ENCODE measurements at places on chromosomes 3 and 15. TPM values are rescaled to one million over a fixed set of nuclear protein-coding genes. Genes with fewer than 3 reads are reported as not detected.

PCSK6 gene
- 3.0 TPM for total RNA-seq

INSYN1 gene
- total RNA-seq = not detected

SKOR1 gene
- total RNA-seq = 0.25 TPM

SAMD7 gene
- total RNA-seq = not detected

FSIP1 gene
- 0.51 TPM for total RNA-seq

TF gene
- 0.30 TPM for total RNA-seq

SPINK8 gene
- not detected for total RNA-seq

LXN gene
- total RNA-seq = 6.7 TPM

CADPS gene
- not detected for total RNA-seq

DNA sequence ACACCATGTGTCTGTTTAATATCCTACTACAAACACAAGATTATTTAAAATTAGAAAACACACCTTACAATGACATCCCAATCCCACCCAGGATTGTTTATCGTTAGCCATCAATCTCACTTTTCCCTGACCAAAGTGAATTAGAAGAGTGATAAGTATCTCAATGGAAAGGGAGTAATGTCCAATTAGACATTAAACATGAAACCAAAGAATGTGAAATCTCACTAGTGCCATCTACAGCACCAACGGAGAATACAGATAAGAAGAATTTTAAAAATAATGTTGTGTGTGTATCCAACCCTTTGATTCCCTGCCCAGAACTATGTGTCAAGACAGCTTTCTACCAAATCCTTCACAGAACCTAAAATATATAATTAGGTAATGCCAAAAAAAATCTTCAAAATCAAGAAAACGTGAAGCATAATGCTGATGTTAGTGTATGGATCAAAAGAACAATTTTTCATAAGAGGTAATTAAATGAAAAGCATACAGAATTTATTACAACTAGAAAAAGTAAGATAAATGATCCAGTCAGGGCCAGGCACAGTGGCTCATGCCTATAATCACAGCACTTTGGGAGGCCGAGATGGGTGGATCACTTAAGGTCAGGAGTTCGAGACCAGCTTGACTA, 64.2 kb downstream of the SCAPER start:
- DNase-seq = peak; percentile 1
- H3K4me3 ChIP-seq = no peak overlapping the region
- no peaks in the 10 kb centered on the region for H3K4me1 ChIP-seq
- no peaks in the 10 kb centered on the region for H3K27me3 ChIP-seq
- no peak overlapping the region for H3K27ac ChIP-seq

DNA sequence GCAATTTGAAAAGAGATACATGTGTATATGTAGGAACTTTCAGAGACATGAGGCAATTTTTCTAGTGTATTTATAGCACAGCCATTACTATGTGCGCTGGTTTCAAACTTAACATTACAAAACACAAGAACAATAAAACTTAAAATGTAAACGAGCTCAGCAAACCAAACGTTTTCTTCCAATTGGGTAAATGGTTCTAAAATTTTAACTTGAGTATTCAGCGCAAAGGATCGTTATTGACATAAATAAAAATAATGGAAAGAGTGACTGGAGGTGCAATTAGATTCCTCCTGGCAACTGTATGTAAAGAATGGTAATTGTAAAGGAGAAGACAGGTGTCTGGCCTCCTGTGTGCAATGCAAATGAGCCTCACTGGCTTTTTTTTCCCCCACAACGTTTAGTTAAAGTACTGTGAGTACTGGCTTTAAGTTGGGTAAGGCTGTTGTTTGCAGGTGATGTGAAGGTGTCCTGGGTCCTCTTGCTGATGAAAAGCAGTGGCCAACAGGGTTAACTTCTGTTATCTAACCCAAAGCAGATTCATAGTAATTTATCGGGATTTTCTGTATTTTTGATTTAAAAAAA, 14.1 kb upstream of the GADL1 start:
- DNase-seq = no peak
- no peak overlapping the region for H3K4me3 ChIP-seq
- H3K4me1 ChIP-seq = no peaks in the 10 kb centered on the region
- no peaks in the 10 kb centered on the region for H3K36me3 ChIP-seq

GRCh38 chr15:37016231-37016630, 84.1 kb downstream of the MEIS2 start:
- H3K27ac ChIP-seq = no peak overlapping the region
- no peaks in the 10 kb centered on the region for H3K27me3 ChIP-seq
- DNase-seq = no peak
- no peak overlapping the region for H3K4me3 ChIP-seq

GRCh38 chr15:100216182-100216581, 125.6 kb downstream of the ADAMTS17 start:
- no peaks in the 10 kb centered on the region for H3K27me3 ChIP-seq
- no peaks in the 10 kb centered on the region for H3K4me1 ChIP-seq
- no peak overlapping the region for H3K27ac ChIP-seq
- H3K4me3 ChIP-seq = no peak overlapping the region
- DNase-seq = no peak

- H3K4me1 ChIP-seq = no peaks in the 10 kb centered on the region
- no peak overlapping the region for H3K27ac ChIP-seq
- no peaks in the 10 kb centered on the region for H3K27me3 ChIP-seq
- DNase-seq = no peak
These were observed 19.4 kb upstream of the ALPK3 start for GRCh38 chr15:84797801-84798200.

GRCh38 chr3:114418724-114419543, 125.1 kb downstream of the TIGIT start:
- H3K27me3 ChIP-seq = no peaks in the 10 kb centered on the region
- H3K36me3 ChIP-seq = no peaks in the 10 kb centered on the region
- no peak overlapping the region for H3K27ac ChIP-seq
- peak; percentile 66 for DNase-seq

GRCh38 chr3:141323936-141324704, 44.2 kb upstream of the ZBTB38 start:
- H3K36me3 ChIP-seq = no peaks in the 10 kb centered on the region
- peaks cover 15% of the 10 kb centered on the region for H3K4me1 ChIP-seq
- H3K27ac ChIP-seq = no peak overlapping the region
- no peak for DNase-seq

GRCh38 chr3:148021381-148021780, 612.2 kb downstream of the ZIC1 start:
- no peaks in the 10 kb centered on the region for H3K4me1 ChIP-seq
- no peaks in the 10 kb centered on the region for H3K27me3 ChIP-seq
- no peak overlapping the region for H3K4me3 ChIP-seq
- no peaks in the 10 kb centered on the region for H3K36me3 ChIP-seq

- no peak overlapping the region for H3K4me3 ChIP-seq
- no peak overlapping the region for H3K27ac ChIP-seq
- no peaks in the 10 kb centered on the region for H3K27me3 ChIP-seq
- H3K36me3 ChIP-seq = no peaks in the 10 kb centered on the region
These were observed 597.2 kb downstream of the EDEM1 start for GRCh38 chr3:5784690-5785089.

DNA sequence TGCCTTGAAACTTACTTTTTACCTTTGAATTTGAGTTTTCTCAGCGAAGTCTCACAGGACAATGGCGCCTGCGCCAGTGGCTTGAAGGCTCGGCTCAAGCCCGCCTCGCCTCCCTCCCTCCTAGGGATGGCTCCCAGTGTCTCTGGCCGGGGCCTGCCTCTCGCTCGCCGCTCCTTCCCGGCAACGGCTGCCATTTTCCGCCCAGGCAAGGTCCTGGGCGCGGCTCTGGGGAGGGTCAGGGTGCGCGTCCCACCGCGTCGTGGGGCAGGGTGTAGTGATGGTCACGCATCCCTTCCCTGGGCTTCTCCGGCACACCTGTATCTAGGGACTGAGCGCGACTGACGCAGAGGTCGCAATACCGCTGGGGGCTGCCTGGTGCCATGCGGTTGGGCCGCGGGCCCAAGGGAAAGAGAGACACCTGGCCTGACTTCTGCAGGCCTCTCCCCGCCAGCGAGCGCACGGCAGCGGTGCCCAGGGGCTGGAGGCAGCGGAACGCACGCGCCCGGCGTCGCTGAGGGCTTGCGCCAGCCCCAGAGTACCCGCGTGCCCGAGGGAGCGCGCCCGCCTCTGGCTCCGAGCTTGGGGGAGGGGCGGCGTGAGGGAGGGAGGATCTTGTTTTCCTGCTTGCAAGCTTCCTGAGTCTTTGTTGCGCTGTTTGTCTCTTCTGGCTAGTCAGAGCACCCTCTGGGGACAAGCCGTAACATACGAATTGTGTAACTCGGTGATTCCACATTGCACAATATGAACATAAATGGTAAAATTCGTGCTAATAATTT, 20.7 kb upstream of the FEM1B start:
- H3K36me3 ChIP-seq = no peaks in the 10 kb centered on the region
- peak overlapping the region; percentile 44 for H3K4me3 ChIP-seq
- no peaks in the 10 kb centered on the region for H3K27me3 ChIP-seq
- peak overlapping the region; percentile 55 for H3K27ac ChIP-seq
- H3K4me1 ChIP-seq = peaks cover 13% of the 10 kb centered on the region

DNA sequence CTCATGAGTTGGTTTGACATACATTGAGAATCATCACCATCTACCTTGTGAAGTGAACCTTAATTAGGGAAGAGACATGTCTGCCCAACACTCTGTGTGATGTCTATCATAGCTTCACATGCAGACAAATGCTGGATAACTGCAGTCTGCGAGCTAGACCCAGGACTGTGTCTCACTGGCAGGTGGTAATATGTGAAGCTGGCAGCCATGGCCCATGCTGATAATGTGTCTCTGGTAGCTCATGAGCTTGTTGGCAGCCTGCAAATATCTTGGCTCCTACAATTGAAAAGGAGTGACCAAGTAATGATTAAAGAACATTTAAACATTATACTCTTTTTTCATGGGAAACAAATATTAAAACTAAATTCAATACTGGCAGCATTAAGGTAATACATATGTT, 234.8 kb downstream of the CHST2 start:
- DNase-seq = no peak
- no peaks in the 10 kb centered on the region for H3K36me3 ChIP-seq
- no peak overlapping the region for H3K27ac ChIP-seq
- H3K27me3 ChIP-seq = no peaks in the 10 kb centered on the region
- H3K4me3 ChIP-seq = no peak overlapping the region

DNA sequence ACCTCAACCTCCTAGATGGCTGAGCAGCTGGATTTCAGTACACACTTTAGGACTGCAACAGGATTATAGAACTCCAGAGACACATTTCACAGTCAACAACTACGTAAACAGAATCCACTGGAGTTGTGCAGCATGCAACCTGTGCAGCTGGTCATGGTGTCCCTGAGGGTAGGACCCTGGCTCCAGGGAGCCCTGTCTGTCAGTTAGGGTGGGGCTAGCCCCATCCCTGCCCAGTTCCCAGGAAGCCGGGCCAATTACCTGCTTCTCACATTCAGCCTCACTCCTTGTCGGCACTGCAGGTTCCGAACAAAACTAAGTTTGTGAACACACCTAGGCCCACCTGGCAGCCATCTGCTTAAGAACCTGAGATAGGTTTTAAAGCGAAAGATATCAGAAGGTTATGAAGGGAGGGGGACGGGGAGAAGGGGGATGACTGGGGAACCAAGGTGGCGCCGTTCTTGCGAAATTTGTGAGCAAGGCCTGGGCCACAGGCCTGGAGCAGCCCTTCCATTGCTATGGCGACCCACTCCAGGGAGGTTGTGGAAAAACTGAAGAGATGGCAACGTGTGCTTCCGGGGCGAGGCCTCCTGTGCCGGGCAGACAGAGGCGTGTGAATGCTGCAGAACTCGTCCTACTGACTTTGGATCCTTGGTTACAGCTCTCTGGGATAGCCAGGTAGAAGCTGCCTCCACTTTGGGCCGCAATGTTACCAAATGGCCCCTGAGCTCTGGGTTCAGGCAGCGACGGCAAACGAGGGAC, 25.3 kb downstream of the ACSBG1 start:
- no peaks in the 10 kb centered on the region for H3K27me3 ChIP-seq
- H3K36me3 ChIP-seq = no peaks in the 10 kb centered on the region
- H3K4me3 ChIP-seq = no peak overlapping the region
- H3K27ac ChIP-seq = no peak overlapping the region

GRCh38 chr3:28406241-28406640, 57.6 kb upstream of the AZI2 start:
- H3K27me3 ChIP-seq = no peaks in the 10 kb centered on the region
- no peak overlapping the region for H3K27ac ChIP-seq
- no peaks in the 10 kb centered on the region for H3K36me3 ChIP-seq
- no peak overlapping the region for H3K4me3 ChIP-seq
- no peaks in the 10 kb centered on the region for H3K4me1 ChIP-seq
- no peak for DNase-seq

- no peaks in the 10 kb centered on the region for H3K27me3 ChIP-seq
- H3K36me3 ChIP-seq = no peaks in the 10 kb centered on the region
- no peak overlapping the region for H3K27ac ChIP-seq
- H3K4me1 ChIP-seq = no peaks in the 10 kb centered on the region
- no peak for DNase-seq
These were observed 71.0 kb downstream of the NOX5 start for GRCh38 chr15:69085325-69086081.

DNA sequence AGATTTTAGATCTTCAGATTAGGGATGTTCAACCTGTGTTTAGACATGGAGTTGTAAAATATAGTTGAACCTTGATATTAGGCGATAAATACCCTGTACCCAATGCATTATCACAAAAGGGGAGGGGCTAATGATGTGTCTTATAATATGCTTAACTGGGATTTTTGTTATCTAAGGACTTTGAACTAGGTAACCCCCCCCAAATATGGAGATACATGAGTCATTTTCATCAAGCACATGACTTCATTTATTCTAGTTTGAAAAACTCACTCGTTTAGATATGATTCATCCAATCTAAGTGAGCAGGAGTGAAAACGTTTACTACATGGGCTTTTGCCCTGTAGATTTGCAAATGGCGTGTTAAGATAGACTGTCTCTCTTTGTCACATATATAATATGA, 212.4 kb downstream of the IL5RA start:
- no peak for DNase-seq
- no peaks in the 10 kb centered on the region for H3K4me1 ChIP-seq
- H3K4me3 ChIP-seq = no peak overlapping the region
- no peaks in the 10 kb centered on the region for H3K36me3 ChIP-seq
- no peaks in the 10 kb centered on the region for H3K27me3 ChIP-seq
- no peak overlapping the region for H3K27ac ChIP-seq

DNA sequence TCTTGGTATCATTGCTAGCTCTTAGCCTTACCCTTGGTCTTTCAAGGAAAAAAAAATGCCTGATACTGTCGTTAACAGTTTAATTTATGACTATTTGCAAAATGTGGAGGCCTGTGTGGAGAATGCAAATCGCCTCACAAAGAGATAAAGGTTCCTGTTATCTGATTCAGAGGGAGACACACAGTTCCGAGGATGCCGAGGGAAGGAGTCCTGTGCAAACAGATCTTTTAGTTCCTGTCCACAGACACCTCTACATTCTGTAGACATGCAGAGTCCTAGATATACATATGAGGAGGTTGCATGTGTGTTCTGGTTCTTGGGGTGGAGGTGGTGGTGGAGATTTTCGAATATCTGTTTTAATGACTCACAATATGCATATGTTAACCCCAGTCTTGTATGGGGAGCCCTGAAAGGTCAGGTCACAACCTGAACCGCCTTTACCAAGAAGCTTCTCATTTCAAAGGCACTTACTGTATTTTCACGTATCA, 5.7 kb downstream of the NR2F2 start:
- DNase-seq = no peak
